NCI-H748 treated with DMSO at 0.1 percent for 48 hours (cell line): ENCODE measurements at places on chromosomes 11 and 22.

DNA sequence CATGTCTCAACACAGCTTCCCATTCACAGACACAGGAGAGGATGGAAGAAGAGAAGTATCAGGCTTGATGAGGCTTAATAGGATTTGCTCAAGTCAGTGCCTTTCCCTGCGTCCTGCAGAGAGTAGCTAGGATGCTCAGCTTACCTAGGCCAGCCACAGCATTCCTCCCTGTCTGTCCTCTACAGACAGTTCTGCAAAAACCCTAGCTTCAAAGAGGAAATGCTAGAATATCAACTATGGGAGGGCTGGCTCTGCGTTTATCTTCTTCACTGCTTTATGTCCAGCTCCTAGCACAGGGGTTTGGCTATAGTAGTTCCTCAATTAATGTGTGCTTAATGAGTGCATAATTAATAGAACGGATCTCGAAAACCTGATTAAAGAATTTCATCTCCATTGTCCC, 16.4 kb downstream of the KCNJ5 start:
- DNase-seq, result no peak

GRCh38 chr11:69472541-69473275, 8.8 kb upstream of the LINC01488 start:
- DNase-seq, result no peak

- no peak for DNase-seq
These were observed 59.0 kb downstream of the NCAPD3 start for GRCh38 chr11:134164490-134165370.

- no peak for DNase-seq
These were observed 1097.6 kb downstream of the TBC1D22A start for GRCh38 chr22:47859881-47860525.

DNA sequence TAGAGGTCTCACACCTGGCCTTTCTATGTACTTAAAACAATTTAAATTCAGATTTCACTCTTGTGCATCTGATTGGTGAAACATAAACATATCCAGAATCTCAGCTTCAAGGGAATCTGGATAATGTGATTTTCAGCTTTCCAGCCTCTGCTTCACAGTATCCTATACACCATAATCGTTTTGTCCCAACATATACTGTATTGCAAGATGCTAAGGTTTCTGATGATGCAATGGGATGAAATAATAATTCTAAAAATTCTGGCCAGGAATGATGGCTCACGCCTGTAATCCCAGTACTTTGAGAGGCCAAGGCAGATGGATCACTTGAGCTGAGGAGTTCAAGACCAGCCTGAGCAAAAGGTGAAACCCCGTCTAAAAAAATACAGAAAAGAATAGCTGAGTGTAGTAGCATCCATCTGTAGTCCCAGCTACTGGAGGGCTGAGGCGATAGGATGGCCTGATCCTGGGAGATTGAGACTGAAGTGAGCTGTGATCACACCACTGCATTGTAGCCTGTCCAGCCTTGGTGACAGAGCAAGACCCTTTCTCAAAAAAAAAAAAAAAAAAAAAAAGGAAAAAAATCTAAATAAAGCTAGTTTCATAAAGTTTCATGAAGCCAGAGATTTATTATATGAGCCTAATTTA, 41.0 kb upstream of the CTSC start:
- no peak for DNase-seq

DNA sequence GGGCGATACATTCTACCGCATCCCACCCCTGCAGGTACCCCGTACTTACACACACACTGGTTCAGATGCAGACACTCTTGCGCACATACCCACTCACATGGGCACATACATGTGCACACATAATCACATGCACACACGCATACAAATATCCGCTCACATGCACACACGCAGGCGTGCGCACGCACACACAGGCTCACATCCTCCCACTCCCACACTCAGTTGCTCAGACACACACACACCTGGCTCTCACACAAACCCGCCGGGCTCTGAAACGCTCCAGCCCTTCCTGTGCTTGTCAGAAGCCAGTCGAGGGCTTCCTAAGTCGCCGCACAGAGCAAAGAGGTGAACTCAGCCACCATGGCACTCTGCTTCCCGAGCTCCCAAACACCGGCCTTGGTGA, 164.5 kb downstream of the CRYBB2 start:
- no peak for DNase-seq

- DNase-seq, result no peak
These were observed 67.6 kb upstream of the TENM4 start for GRCh38 chr11:79508461-79508860.

- no peak for DNase-seq
These were observed 60.9 kb downstream of the SMIM38 start for GRCh38 chr11:69216647-69217051.

GRCh38 chr11:45087086-45087899, 59.1 kb upstream of the PRDM11 start:
- no peak for DNase-seq

DNA sequence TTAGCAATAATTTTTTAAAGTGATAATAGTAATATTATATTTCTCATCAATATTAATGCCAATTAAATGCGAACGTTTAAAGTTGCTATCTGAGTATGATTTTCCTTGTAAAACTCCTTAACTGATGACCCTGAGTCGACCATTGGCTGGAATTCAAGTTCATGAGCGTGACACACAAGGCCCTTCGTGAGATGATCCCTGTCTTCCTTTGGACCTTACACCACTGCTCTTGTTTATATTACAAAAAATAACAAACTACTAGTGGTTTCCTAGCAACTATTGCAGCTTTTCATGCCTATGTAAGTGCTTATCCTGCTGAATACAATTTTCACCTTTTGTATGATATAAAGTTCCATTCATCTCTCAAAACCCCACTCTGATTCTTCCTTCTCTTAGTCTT, 752.9 kb downstream of the CNTN5 start:
- DNase-seq, result no peak

DNA sequence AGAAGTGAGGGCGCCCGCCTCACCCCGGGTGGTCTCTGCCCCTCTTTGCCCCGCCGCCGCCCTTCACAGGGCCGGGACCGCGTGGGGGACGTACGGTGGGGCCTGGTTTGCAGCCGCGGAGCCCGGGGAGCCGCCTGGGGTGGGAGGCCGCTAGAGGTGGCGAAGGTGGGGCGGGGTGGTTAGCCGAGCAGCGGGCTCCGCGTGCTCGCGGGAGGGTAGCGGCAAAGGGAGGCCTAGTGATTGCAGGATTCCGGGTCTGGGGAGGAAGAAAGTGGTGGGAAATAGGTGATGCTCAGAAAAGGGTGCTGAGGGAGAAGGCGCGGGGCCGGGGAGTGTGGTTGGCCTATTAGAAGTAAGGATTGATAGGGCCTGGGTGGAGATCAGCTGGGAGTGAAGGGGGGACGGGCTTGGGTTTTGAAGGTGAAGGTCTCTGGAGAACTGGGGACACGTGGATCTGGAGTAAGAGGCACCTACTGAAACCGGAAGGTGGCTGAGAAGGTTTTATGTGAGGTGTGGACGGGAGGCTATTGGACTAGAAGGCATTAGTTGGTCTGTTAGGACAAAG, 571 bp downstream of the FAR1 start:
- peak; percentile 16 for DNase-seq
